ENCODE measurements at places on chromosomes 7 and 10. TPM values are rescaled to one million over a fixed set of nuclear protein-coding genes. Genes with fewer than 3 reads are reported as not detected.

The PHKG1 gene
- total RNA-seq: not detected

The WNT8B gene
- total RNA-seq: not detected

The RFC2 gene
- total RNA-seq: 25.0 TPM

The AFAP1L2 gene
- total RNA-seq: 19.3 TPM

DNA sequence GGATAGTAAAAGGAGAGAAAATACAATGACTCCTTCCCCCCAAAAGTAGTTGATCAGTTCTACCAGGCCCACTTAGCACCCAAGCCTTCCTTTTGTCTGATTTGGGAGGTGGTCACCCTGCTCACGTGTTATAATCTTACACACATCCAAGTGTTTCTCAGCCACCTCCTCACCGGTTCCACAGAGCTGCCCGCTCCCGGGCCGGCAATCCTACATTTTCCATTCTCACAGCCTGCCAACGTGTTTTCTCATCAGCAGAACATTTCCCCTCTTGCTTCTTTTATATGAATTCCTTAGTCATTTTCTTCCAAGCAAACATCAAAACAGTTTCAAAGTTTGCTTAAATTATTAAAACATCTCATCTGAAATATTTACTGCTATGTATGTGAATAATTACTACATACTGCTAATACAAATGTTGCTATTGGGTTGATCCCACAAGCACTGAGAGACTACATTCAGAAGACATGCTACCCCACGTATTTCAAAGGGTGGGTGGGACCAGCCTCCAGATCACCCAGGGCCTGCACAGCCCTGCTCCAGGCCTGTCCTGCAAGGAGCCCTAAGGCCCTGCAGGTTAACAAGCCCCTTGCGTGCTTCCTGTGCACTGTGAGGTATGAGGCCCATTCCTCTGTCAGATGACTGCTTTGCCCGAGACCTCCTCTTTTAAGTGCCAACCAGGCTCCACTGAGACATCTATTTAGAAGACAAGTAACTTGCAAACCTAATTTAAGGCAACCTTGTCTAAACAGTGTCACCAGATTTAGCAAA is 75.3 kb downstream of the GRB10 start:
- DNase-seq: no peak
- H3K4me3 ChIP-seq: no peak overlapping the region
- peaks cover 10% of the 10 kb centered on the region for H3K36me3 ChIP-seq
- no peak overlapping the region for H3K27ac ChIP-seq
- no peaks in the 10 kb centered on the region for H3K27me3 ChIP-seq
- peaks cover 19% of the 10 kb centered on the region for H3K4me1 ChIP-seq

- peaks cover 72% of the 10 kb centered on the region for H3K36me3 ChIP-seq
- H3K4me1 ChIP-seq: peaks cover 52% of the 10 kb centered on the region
These were observed 44.0 kb downstream of the LAMB1 start for GRCh38 chr7:107958764-107959526.

DNA sequence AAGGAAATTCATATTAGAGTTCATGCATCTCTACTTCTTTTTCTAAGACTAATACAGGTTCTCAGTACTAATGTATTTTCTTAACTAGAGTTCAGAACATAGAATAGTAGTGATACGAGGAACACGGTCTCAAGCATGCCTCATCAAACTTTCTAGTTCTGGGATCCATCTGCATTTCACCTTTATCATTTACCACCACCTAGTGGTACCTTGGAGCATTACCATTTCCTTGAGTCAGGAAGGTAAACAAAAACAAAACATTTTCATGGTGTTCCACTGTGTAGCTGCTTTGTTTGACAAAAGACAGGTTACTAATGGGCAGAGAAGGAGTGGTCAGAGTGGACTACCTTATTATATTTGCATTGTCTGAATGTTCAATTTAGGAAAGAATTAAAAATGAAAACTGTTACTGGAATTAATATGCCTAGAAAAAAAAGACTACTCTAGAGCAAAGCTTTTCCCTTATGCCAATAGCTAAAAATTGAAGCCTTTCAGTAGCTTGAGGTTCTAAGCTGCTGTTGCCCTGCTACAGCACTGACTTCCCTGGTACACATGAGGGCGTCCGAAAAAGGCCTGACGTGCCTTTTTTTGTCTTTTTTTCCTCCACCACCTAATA is 44.5 kb downstream of the STARD3NL start:
- no peaks in the 10 kb centered on the region for H3K27me3 ChIP-seq
- DNase-seq: no peak
- H3K4me1 ChIP-seq: peaks cover 8% of the 10 kb centered on the region
- H3K27ac ChIP-seq: peak overlapping the region; percentile 65
- H3K4me3 ChIP-seq: no peak overlapping the region

DNA sequence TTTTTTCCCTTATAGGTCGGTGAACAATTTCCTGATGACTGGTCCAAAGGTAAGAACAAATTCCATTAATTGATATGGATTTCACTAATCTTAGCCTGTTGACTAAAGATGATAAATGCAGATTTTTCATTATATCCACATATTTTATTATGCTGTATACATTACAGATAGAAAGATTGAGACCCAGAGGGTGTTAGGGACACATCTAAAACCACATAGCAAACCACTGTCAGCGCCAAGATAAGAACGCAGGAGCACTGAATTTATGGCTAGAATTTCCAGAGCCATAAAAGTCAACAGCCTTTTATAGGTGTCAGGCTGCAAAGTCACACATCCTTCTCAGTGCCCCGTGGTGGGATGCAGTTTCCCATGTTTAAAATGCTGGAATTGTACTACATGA is 16.2 kb downstream of the WNT8B start:
- no peaks in the 10 kb centered on the region for H3K36me3 ChIP-seq
- no peak overlapping the region for H3K27ac ChIP-seq
- H3K4me3 ChIP-seq: no peak overlapping the region
- H3K4me1 ChIP-seq: peaks cover 18% of the 10 kb centered on the region
- no peaks in the 10 kb centered on the region for H3K27me3 ChIP-seq

DNA sequence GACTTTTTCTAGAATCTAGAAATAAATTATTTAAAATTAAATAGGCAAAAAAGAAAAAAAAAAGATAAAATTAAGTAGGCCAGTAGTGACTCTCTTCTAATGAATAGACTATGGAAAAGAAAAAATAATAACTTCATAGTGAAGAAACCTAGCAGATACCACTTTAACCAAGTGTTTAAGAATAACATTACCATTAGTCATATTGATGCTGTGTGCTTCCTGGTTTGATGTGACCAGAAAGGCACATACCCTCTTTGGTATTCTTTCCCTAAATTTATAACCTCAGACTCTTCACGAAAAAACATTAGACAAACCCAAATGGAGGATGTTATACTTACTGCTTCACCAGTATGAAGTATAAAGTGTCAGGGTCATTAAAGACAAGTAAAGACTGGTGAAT is 42.6 kb downstream of the KIF20B start:
- DNase-seq: no peak
- H3K27ac ChIP-seq: no peak overlapping the region
- H3K27me3 ChIP-seq: no peaks in the 10 kb centered on the region
- no peaks in the 10 kb centered on the region for H3K36me3 ChIP-seq
- no peak overlapping the region for H3K4me3 ChIP-seq
- H3K4me1 ChIP-seq: no peaks in the 10 kb centered on the region

DNA sequence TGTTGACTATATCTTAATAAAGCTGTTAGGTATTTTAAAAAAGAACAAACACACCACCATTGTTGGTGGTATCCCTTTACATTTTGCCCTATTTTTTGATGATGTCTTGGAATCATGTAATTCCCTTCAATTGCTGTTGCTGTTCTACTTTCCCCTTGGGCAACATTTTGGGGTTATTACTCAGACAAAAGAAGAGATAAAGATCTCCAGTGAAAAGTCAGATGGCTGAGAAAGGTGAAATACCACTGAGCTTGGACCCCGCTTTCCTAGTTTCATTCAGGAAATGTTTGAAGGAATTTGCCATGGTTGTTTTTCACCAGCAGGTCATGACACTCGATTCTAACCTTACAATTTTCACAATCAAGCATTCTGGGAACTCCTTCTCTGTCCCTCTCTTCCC is 84.6 kb downstream of the MACC1 start:
- no peaks in the 10 kb centered on the region for H3K4me1 ChIP-seq
- H3K36me3 ChIP-seq: no peaks in the 10 kb centered on the region
- H3K27ac ChIP-seq: no peak overlapping the region
- no peak overlapping the region for H3K4me3 ChIP-seq

GRCh38 chr10:71889388-71889987 is 38.4 kb upstream of the PSAP start:
- peak overlapping the region; percentile 84 for H3K27ac ChIP-seq
- peak overlapping the region; percentile 44 for H3K4me3 ChIP-seq
- DNase-seq: no peak
- H3K27me3 ChIP-seq: no peaks in the 10 kb centered on the region
- H3K36me3 ChIP-seq: no peaks in the 10 kb centered on the region
- H3K4me1 ChIP-seq: peaks cover 5% of the 10 kb centered on the region

DNA sequence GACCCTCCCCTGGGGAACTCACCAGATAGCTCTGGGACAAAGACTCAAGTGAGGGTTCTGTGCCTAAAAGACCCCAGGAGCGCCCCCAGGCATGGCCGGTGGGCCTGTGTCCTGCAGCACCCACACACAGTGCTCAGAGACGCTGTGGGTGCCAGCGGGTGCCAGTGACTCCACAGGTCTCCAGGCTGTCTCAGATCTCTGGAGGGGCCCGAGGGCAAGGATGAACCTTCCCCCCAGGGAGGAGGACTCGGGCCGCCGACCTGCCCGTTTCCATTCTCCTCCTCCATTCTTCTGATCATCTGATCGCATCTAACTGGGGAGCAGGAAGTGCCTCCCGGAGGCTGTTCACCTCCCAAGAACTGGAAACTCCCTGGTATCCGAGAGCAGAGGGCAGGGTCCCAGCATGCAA is 980 bp downstream of the ADAM8 start:
- peak overlapping the region; percentile 55 for H3K27ac ChIP-seq
- H3K4me3 ChIP-seq: peak overlapping the region; percentile 45
- peaks cover 46% of the 10 kb centered on the region for H3K36me3 ChIP-seq
- peak; percentile 55 for DNase-seq

DNA sequence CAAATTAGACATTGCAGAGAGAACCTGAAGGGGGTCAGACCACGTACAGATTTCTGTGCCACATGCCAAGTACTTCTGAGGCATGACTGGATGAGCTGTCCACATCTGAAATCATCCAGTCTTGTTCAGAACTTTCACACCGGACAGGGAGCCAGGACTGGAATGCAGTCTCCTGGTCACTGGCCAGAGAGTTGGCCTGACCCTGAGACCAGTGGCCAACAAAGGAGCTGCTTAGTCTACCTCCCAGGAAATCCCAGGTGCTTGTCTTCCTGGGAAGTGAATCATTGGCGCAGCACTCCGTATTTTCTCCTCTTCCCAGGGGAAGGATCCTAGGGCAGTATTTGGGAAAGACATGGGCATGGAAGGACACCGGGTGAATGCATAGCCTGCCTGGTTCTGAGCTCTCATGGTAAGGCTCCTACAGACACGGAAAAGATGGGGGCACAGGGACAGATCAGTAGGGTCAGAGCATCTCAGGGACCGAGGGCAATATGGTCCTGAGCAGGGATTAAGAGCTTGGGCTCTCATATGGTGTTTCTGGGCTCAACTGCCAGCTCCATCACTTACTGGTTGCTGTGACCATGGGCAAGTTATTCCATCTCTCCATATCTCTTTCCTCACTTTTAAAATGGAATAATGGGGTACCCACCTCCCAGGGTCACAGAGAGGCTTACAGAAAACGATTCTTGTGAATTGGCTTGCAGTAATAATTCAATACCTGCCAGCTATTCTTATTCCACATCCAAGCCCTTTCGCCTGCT is 1.3 kb upstream of the SCD start:
- DNase-seq: no peak
- H3K4me3 ChIP-seq: peak overlapping the region; percentile 64
- no peaks in the 10 kb centered on the region for H3K36me3 ChIP-seq
- H3K27me3 ChIP-seq: peaks cover 7% of the 10 kb centered on the region
- H3K4me1 ChIP-seq: peaks cover 10% of the 10 kb centered on the region

DNA sequence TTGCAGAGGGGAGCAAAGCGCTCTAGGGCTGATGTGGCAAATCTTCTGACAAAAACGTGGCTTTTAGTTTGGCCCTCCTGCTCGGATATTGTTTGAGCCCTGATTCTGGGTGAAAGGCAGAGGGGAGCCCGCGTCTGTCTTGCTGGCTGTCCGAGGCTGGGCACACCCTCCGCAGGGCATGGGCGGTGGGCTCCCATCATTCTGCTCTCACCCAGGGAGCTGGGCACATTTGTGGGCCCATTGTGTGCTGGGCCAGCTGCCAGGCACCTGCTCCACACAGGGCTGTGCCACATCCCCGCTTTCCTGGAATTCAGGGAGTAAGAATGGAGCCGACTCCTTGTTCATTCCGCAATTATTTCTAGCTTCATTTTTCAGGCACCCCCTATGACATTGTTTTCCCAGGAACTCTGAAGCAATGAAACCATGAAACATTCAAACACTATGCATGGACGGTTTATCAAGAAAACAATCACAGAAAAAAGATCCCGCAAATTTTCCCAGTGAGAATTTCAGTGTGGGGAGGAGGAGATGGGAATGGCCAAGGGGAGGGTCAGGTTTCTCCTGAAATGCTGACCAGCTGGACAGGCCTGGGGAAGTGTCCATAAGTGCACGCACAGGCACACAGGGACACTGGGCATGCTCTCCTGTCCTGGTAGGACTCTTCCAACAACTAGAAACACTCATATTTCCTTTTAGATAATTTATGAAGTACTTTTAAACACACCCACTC is 341.1 kb downstream of the CXCL12 start:
- no peaks in the 10 kb centered on the region for H3K27me3 ChIP-seq
- peaks cover 11% of the 10 kb centered on the region for H3K4me1 ChIP-seq
- H3K27ac ChIP-seq: peak overlapping the region; percentile 51
- DNase-seq: no peak
- no peaks in the 10 kb centered on the region for H3K36me3 ChIP-seq

DNA sequence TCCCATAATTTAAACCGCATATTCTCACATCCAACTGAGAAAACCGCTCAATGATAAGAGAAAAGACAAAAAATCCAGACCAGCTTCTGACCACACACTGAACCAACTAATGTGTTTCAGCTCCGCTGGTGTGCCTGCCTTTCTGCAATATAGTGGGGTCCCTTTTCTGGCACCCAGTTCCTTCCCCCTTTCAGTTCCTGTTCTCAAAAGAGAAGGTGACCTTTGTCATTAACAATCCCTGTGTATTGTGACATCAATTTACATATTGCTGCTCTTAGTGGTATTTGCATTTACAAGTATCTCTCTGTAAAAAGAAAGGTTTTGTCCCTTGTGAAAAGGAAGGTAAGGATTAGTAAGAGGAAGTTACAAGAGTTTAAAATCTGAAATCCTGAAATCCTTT is 1.4 kb downstream of the PPP1R17 start:
- DNase-seq: no peak
- no peaks in the 10 kb centered on the region for H3K36me3 ChIP-seq
- H3K4me3 ChIP-seq: no peak overlapping the region
- H3K4me1 ChIP-seq: no peaks in the 10 kb centered on the region
- H3K27ac ChIP-seq: no peak overlapping the region

DNA sequence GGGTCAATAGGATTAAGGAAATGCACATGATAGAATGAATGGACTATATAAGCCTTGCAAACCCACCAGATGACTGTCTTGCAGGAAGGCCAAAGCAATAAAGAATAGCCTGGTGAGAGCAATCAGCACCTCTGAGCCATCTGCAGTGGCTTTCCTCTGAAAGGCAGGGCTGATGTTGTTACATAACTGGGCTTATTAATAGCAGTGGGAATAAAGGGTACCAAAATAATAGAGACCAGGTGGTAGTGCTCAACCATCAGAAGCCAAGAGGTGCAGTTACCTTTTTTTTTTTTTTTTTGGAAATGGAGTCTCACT is 16.8 kb upstream of the VPS26A start:
- H3K4me1 ChIP-seq: no peaks in the 10 kb centered on the region
- no peaks in the 10 kb centered on the region for H3K27me3 ChIP-seq
- no peak overlapping the region for H3K27ac ChIP-seq
- H3K36me3 ChIP-seq: peaks cover 5% of the 10 kb centered on the region
- no peak for DNase-seq

- no peaks in the 10 kb centered on the region for H3K27me3 ChIP-seq
- H3K4me1 ChIP-seq: peaks cover 26% of the 10 kb centered on the region
- H3K27ac ChIP-seq: peak overlapping the region; percentile 97
- peak overlapping the region; percentile 76 for H3K4me3 ChIP-seq
These were observed 993 bp upstream of the SND1 start for GRCh38 chr7:127650847-127651555.
